ENCODE measurements at places on chromosomes 4 and X. TPM values are rescaled to one million over a fixed set of nuclear protein-coding genes. Genes with fewer than 3 reads are reported as not detected.

DNA sequence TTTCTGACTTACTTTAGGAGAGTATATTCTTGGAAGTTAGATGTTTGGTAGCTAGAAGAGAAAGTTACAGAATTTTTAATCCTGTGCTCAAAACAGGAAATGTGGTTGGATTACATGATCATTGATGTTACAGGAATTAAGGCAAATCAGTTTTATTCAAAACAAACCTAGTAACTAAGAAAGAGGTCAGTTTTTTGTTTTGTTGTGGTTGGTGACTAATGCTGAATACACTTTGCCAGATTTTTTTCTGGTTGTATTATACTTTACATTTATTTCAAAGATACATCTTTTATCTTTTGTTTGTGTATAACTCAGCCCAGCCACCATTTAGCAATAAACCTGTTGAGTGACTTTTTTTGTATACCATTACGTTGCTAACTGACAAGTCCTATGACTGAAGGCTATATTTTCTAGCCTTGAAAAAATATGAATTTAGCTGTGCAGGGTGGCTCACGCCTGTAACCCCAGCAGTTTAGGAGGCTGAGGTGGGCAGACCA, 116.7 kb downstream of the KLHL8 start:
- DNase-seq, result peak; percentile 55

The SHROOM2 gene
- polyA plus RNA-seq, result 1.8 TPM

DNA sequence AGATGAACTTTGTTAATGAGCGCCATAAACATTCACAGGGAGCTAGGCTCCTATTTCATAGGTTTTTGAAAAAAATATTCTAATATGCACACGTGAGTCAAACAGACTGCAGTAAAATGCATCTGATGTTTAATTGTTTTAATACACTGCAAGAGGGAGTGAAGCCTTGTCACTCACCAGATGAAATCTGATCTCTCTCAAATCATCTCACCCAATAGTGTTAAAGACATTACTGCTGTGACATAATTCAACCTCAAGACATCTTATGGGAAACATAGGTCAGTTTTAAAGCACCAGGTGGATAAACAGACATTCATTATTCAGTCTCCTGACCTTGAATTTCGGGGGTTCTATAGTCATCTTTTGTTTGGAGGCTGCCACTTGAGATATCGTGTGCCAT, 148.3 kb downstream of the MAML3 start:
- no peak for DNase-seq

- DNase-seq, result no peak
Observed at GRCh38 chrX:2500803-2501558, at the start of the genes DHRSX and ZBED1. Gene DHRSX (minus strand): TSS chrX:2500976. CDS start chrX:2500925, 51 bp downstream. Gene ZBED1 (minus strand): TSS chrX:2500976. CDS start chrX:2490719, 10,257 bp downstream.

GRCh38 chrX:149837639-149838038, 43.3 kb upstream of the MAGEA8 start:
- DNase-seq, result no peak

The GAGE12H gene
- polyA plus RNA-seq, result not detected

The TMEM31 gene
- polyA plus RNA-seq, result not detected

DNA sequence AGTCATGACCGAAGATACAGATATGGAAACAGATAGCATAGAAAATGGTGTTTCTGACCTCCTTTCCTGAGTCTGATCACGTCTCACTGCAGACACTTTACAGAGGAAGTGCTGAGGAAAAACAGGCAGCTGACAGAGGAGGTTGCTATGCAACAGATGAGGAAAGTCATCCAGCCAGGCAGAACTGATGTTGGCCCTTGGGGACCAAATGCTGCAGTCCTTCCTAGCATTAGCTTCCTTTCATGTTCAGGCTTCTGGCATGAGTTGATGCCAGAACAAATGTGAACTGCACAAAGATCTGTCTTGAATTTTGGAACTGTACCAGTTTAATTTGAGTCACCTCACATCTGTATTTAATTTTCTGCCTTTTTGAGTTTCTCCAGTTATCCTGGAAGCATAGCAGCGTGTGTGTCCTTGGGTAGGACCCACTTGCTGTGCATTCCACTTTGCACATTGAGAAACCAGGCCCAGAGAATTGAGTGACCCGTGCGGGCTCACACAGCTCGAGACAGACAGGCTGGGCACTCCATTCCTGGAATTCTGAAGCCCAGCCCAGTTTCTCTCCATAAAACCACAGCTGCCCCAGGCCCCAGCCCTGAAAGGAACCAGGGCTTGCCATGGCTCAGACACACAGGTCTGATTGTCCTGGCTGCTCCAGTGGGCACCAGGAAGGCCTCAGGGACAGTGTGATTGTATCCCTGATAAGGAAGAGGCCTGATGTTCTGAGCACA, 1.4 kb upstream of the MAGED1 start:
- no peak for DNase-seq

DNA sequence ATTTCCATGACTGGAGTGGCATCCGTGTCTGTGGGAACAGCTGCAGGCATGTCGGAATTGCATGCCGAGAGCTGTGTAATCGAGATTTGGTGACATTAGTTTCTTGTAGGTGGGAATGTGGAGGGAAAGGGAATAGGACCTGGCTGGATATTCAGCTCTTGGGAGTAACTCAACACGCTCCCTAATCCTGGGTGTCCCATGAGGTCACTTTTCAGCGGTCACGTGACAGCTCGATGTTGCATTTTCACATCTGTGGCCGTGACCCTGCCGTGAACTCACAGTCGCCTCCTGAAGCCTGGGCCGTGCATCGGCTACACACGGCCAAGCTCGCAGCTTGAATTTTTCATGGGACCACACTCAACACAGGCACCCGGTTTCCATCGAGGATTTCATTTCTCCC, 25.8 kb upstream of the PSAPL1 start:
- DNase-seq, result no peak

The PAGE2 gene
- not detected for polyA plus RNA-seq

GRCh38 chrX:17597836-17598439, 139.4 kb upstream of the SCML1 start:
- DNase-seq, result no peak

DNA sequence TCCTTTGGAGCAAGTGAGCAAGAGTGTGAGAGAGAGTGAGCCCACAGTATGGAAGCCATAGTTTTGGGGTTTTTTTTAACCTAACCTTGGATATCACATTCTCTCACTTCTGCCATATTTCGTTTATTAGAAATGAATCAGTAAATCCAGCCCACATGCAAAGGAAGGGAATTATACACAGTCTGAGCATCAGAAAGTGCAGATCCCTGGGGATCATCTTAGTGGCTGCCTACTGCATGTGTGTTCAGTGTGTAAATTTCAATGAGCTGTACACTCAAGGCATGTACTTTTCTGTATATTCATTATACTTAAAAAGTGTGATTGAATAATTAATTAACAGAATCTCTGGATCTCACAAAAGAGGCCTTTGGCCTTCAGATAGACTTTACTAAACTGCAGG, 133.8 kb upstream of the PRPS2 start:
- no peak for DNase-seq

- no peak for DNase-seq
Observed at GRCh38 chr4:78424461-78424860, 127.1 kb upstream of the ANXA3 start.

The AFP gene
- 1.3 TPM for polyA plus RNA-seq

DNA sequence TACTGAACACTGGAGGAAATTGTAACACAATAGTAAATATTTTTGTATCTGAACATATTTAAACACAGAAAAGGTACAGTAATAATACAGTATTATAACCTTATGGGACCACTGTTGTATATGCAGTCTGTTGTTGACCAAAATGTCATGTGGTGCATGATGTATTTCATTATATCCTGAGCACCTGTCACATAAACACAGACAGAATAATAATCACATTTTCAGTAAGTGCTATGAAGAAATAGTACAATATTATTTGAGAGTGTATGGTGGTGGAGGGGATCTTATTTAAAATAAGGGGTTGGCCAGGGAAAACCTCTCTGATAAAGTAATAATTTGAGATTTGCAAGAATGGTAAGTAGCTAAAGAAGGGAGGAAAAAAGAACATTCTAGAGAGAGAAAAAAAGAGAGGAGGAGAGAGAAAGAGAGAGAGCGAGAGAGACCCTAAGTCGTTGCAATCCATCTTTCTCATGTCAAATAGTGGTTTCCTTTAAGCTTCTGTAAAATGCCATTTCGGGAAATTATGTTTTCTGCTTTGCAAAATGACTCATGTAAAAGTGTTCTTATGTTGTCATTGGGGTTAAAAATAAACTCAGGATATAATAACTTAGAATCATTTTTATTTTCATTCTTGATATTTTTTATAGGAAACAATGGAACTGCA, 19.3 kb upstream of the CLNK start:
- DNase-seq, result no peak

The TREX2 gene
- polyA plus RNA-seq, result 0.31 TPM

DNA sequence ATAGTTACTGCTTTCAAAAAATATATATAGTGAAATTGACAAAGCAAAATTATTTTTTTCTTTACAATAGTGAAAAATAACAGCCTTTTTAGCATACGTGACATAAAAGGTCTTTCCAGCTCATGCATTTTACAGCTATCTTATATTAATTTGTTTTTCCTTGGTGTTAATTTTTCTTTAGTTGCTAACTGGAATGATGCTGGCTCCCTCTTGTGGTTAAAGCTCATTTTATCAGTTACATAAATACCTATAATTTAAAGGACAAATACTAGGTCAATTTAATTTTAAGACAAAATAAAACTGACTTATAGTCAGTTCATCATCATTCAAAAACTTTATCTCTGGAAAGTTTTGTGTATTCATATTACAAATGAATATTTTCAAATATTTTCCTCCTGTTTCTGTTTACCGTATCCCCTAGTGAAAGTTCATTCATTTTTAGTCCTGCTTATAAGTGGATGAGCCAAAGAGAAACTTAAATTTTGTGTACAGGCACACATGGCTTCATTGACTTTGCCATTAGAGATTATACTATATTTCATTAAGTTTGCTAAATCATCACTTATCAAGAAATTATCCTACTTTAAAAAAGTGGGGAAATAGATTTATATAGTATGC, 9.9 kb upstream of the ANAPC4 start:
- DNase-seq, result no peak

The NUP62CL gene
- 2.6 TPM for polyA plus RNA-seq

DNA sequence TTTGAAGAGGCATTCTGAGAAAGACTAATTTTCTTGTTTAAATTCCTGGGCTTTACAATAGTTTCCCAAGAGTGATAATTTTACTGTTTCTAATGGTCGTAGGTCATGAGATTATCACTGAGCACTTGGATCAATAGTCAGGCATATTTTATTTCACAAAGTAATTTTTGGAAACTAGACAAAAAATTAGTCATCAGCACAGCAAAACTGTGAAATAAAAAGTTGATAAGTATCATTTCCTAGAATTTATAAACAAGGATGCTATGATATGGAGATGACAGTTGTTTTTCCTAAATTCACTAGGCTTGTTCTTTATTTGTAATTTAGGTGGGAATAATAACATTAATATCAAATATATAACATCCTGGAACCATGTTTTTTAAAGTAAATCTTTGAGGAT, 33.0 kb downstream of the SULT1B1 start:
- no peak for DNase-seq

DNA sequence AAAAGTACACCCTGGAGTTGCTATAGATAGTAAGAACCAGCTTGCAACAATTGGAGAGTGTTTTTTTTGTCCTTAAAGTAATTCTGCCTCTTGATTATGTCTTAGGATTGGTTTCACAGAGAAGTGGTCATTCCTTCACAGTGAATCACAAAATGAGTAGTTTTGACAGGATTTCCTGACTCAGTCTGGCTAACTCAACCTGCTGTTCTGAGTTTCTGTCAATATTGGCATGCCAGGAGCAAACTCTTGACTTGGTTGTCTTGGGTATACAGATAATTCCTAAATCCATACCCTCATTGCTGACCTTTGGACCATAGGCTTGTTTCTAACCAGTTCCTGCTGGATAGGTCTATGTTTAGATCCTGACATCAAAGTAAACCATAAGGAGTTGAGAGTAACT, 9.4 kb downstream of the FHIP1A start:
- DNase-seq, result no peak

DNA sequence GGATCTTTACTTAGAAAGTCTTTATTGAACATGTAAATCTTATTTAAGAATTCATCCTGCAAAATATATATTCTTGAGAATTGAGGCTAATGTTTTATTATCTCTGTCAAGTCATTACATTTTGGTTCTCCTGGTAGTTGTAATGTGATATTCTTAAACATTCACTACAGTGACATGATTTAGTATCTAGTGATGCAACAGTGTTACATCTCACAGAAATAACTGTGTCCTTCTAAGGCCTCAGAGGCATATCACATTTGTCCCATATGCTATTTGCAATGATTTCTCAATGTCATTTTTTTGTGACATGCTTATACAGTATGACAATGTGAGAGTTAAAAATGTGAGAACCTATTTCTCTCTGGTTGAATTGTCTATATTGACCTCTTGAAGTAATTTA, 34.1 kb downstream of the PRRG1 start:
- no peak for DNase-seq

The UCHL1 gene
- 3.0 TPM for polyA plus RNA-seq
